Kidney epithelial cell (primary cell): ENCODE measurements at places on chromosomes 16 and 17. TPM values are rescaled to one million over a fixed set of nuclear protein-coding genes. Genes with fewer than 3 reads are reported as not detected.

CCL3 gene
- total RNA-seq: 0.71 and 1.3 TPM in 2 replicates

FOXF1 gene
- total RNA-seq: under 0.01 TPM in 1 of 2 replicates, not detected in the other

GRCh38 chr17:57522042-57523005, 222.8 kb downstream of the CCDC182 start:
- no peak for DNase-seq

- no peak for DNase-seq
Measured at GRCh38 chr17:8941520-8941919, 24.0 kb downstream of the PIK3R5 start.

GRCh38 chr17:20156196-20157000, 147.2 kb downstream of the SPECC1 start:
- no peak for DNase-seq

ST6GALNAC1 gene
- not detected in 2 replicates for total RNA-seq

- no peak for DNase-seq
Measured at GRCh38 chr17:27153005-27153404, 140.9 kb upstream of the WSB1 start.

- no peak for DNase-seq
Measured at GRCh38 chr16:15542261-15542660, 100.7 kb downstream of the MARF1 start.
